ENCODE measurements at places on chromosomes 6 and 20. TPM values are rescaled to one million over a fixed set of nuclear protein-coding genes. Genes with fewer than 3 reads are reported as not detected.
A peak's percentile ranks its signal among the peaks of the same experiment; 100 is the strongest.

GRCh38 chr6:32070814-32071543, 32.8 kb downstream of the CYP21A2 start:
- peak; percentile 60 for DNase-seq
- peaks cover 100% of the 10 kb centered on the region for H3K36me3 ChIP-seq
- no peak overlapping the region for H3K4me3 ChIP-seq
- H3K4me1 ChIP-seq, result no peaks in the 10 kb centered on the region
- H3K27ac ChIP-seq, result no peak overlapping the region

- peaks cover 6% of the 10 kb centered on the region for H3K4me1 ChIP-seq
- H3K4me3 ChIP-seq, result no peak overlapping the region
- no peak overlapping the region for H3K27ac ChIP-seq
- no peak for DNase-seq
- H3K36me3 ChIP-seq, result no peaks in the 10 kb centered on the region
Observed at GRCh38 chr20:48339190-48339985, 488.4 kb downstream of the PREX1 start.

DNA sequence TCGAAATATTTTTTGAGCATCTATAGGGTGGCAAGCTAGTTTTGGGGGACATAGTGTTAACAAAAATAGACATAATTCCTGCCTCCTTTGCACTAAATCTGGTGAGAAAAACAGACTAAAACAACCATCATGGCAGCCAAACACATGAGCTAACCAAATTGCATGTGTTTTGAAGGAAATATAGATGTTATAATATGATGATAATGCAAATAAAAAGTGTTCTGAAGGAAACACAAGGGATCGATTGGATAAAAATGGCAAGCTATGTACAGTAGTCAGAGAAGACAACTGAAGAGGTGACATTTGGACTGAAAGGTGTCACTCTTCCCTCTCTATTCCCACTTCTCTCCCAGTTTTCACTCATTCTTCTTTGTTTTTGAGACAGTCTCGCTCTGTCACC, 706.9 kb downstream of the PTPRT start:
- no peaks in the 10 kb centered on the region for H3K4me1 ChIP-seq
- DNase-seq, result no peak
- H3K27me3 ChIP-seq, result no peaks in the 10 kb centered on the region
- no peaks in the 10 kb centered on the region for H3K36me3 ChIP-seq
- H3K27ac ChIP-seq, result no peak overlapping the region
- no peak overlapping the region for H3K4me3 ChIP-seq

DNA sequence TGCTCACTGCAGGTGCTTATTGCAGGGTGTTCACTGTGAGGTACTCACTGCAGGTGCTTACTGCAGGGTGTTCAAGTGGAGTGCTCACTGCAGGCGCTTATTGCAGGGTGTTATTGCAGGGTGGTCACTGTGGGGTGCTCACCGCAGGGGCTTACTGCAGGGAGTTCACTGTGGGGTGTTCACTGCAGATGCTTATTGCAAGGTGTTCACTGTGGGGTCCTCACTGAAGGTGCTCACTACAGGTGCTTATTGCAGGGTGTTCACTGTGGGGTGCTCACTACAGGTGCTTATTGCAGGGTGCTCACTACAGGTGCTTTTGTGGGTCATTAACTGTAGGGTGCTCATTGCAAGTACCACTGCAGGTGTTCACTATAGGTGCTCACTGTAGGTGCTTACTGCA, 20.2 kb downstream of the APMAP start:
- peaks cover 86% of the 10 kb centered on the region for H3K36me3 ChIP-seq
- no peak overlapping the region for H3K4me3 ChIP-seq
- no peaks in the 10 kb centered on the region for H3K27me3 ChIP-seq
- no peak overlapping the region for H3K27ac ChIP-seq
- H3K4me1 ChIP-seq, result peaks cover 16% of the 10 kb centered on the region
- no peak for DNase-seq

GRCh38 chr6:11414176-11414963, 123.2 kb upstream of the TMEM170B start:
- DNase-seq, result no peak
- no peak overlapping the region for H3K27ac ChIP-seq

- no peak for DNase-seq
- H3K27me3 ChIP-seq, result no peaks in the 10 kb centered on the region
- H3K4me1 ChIP-seq, result no peaks in the 10 kb centered on the region
- no peak overlapping the region for H3K27ac ChIP-seq
- no peak overlapping the region for H3K4me3 ChIP-seq
- no peaks in the 10 kb centered on the region for H3K36me3 ChIP-seq
Observed at GRCh38 chr6:78031228-78031627, 378.4 kb downstream of the MEI4 start.

DNA sequence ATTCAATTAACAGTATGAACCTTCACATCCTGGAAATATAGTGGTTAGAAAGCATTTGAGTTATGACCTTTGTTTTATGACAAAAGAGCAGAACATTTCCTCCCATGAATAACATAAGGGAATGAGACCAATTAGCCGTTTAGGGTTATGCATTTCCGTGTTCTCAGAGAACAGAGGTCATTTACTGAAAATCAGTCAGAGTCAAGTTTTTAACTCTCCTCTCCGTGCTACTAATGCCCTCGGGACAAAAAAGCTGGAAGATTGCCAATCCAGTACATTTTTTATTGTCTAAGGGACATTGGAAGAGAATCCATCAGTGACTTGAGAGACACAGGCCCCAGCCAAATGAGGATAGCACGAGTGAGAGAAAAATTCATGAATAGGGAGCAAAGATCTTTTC, 632.7 kb downstream of the RFPL4B start:
- no peaks in the 10 kb centered on the region for H3K4me1 ChIP-seq
- no peaks in the 10 kb centered on the region for H3K36me3 ChIP-seq
- H3K4me3 ChIP-seq, result no peak overlapping the region
- peak; percentile 82 for DNase-seq

DNA sequence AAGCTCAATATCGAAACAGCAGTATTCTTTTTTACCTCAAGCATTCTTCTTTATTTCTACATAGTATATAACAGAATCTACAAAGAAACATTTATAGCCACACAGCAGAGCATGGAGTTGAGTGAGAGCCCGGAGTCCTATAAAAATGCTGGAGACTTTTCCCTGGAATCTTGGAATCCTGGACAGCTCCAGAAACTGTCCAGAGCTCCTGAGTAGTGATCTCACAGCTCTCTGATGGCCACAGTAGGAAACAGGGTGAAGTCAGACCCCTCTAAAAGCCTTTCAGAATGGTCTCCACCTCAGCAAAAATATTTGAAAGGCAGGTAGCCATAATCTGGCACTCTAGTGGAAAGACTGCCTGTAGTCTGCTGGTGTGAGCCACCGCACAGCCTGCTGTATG, 149.3 kb upstream of the STXBP5 start:
- no peaks in the 10 kb centered on the region for H3K27me3 ChIP-seq
- no peaks in the 10 kb centered on the region for H3K4me1 ChIP-seq
- H3K4me3 ChIP-seq, result no peak overlapping the region
- H3K27ac ChIP-seq, result no peak overlapping the region

- peaks cover 44% of the 10 kb centered on the region for H3K4me1 ChIP-seq
- peak overlapping the region; percentile 92 for H3K4me3 ChIP-seq
- H3K27ac ChIP-seq, result peak overlapping the region; percentile 100
- no peaks in the 10 kb centered on the region for H3K36me3 ChIP-seq
- H3K27me3 ChIP-seq, result no peaks in the 10 kb centered on the region
- peak; percentile 92 for DNase-seq
Observed at GRCh38 chr20:17568972-17569521, 828 bp upstream of the DSTN start.

FAM83C gene
- total RNA-seq, result not detected

TGM3 gene
- total RNA-seq, result not detected

DSP gene
- total RNA-seq, result 315 TPM

IL20RA gene
- total RNA-seq, result 2.3 TPM

PNLDC1 gene
- total RNA-seq, result not detected

Data from heart right ventricle (tissue), 16 donors.